Caudate nucleus (tissue), 63 donors: ENCODE measurements at places on chromosomes 11 and 22.

- no peak for DNase-seq
These were observed 1022.8 kb downstream of the BRD1 start for GRCh38 chr22:48804811-48805301.

DNA sequence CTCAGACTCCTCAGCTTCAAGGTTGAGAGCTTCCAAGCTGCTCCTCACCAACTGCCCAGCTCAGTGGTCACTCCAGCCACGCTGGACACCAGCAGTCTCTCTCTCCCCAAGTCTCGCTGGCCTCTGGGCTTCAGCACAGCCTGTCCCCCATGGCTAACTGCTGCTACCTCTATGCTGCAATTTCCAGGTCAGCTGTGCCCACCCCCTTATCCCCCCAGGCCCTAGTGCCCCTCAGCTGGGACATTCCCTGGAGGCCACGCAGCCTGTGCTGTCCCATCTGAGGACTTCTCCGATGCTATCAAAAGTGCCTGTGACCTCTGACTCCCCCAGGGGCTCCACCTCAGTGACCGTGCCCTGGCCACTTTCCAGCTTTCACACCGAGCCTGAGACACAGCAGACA lies 37.5 kb upstream of the PHF21B start:
- no peak for DNase-seq

GRCh38 chr11:97739932-97740800 lies 1280.6 kb upstream of the CNTN5 start:
- DNase-seq = no peak

DNA sequence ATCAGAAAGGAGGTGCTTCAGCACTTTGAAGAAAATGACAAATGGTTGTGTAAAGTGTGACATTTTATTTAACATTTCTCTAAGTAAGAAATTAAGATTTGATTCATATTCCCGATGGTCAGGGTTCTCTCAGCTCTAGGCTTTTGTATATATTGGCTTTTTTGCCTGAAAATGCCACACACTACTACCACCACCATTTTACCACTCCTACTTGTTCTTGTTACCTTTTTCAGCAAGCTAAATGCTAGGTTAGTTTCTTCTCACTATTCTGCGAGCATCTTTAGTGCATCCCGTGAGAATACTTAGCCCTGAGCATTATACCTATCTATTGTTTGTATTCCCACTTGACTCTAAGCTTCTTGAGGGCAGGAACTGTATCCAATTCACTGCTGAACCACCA lies 177.6 kb upstream of the MTNR1B start:
- no peak for DNase-seq

- DNase-seq = no peak
These were observed 19.3 kb downstream of the EIF3F start for GRCh38 chr11:8006349-8006977.

GRCh38 chr11:100923555-100923954 lies 206.1 kb downstream of the PGR start:
- no peak for DNase-seq
